Activated naive CD4-positive, alpha-beta T cell (primary cell): ENCODE measurements at places on chromosomes 12 and 14.

DNA sequence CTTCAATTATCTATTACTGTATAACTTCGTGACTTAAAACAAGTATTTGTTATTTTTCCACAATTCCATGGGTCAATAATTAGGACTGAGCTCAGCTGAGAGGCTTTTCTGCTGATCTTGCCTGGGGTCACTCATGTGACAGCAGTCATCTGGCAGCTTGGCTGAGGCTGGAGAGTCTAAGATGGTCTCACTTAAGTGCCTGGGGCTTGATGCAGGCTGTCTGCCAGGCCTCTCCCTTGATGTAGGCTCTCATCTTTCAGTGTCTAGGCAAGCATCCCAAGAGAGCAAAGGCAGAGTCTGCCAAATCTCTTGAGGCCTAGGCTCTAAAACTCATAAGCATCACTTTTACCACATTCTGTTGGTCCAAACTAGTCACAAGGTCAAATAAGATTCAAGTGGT is 93.2 kb downstream of the NKX2-1 start:
- no peak for DNase-seq

GRCh38 chr12:96879301-96879700 is 27.8 kb upstream of the NEDD1 start:
- no peak for DNase-seq

- no peak for DNase-seq
These were observed 129.8 kb downstream of the TBX5 start for GRCh38 chr12:114275932-114276785.

DNA sequence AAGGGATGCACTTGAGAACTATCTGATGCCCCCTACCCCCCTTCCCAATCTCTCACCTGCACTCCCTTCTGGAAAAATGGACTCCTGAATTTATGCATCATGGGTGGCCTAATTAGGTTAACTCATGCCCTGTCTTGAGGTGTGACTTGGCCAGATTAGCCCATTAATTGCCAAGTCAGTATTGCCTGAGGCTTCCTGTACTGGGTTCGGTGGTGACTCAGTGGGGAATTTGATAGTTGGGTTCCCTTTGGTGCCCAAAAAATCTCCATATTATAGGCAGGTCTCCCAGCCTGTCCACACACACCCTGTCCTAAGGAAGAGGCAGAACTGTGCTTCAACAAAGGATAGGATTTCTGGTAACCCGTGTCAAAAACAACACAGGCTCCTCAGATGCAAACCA is 146.1 kb downstream of the CHST11 start:
- no peak for DNase-seq

DNA sequence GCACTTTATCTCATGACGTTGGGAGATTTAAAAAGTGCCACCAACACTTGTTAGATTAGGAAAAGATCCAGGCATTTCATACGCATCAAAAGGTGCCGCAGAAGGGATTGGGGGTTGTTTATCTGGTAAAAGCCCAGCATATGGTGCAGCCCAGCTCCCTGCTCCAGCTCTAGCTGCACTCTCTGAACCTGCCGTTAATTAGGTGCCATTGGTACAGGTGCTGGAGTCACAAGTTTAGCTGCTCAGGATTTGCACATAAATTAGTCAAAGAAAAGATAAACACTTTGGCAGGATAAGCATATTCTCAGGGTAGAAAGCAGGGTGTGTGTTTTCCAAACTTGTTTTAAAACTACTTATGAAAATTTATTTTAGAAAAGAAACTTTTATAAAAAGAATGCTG is 932.6 kb upstream of the TMEM132C start:
- no peak for DNase-seq

GRCh38 chr14:34362641-34363251 is 99.3 kb downstream of the SPTSSA start:
- no peak for DNase-seq

- DNase-seq = no peak
These were observed 3.0 kb upstream of the GARIN2 start for GRCh38 chr14:67186172-67186768.

GRCh38 chr14:64707661-64708060 is 3.4 kb downstream of the PLEKHG3 start:
- DNase-seq = no peak

DNA sequence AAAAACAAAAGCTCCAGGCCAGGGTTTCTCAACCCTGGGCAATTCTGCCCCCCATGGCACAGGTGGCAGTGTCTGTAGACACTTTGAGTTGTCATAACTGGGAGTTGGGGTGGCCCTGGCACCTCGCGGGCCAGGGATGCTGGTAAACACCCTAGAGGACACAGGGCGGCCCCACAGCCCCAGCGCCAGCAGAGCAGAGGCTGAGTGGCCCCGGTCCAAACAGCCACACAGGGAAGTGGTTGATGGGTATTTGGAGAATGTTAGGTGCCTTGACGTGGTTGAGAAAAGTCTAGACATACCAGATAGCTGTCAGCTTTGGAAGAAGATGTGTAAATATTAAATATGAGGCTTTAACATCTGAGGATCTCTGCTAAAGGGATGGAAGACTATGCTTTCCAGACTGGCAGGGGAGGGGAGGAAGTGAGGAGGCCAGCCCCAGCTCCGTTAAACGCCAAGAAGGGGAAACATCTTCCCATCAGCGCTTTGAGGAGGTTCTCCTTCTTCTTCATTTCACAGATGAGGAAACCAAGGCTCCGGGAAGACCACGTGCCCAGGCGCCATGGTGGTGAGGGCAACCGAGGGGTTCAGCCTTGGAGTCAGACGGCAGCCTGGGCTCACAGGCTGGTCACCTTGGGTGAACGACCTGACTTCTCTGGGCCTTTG is 103.7 kb downstream of the SCARB1 start:
- DNase-seq = no peak
